Stimulated activated CD8-positive, alpha-beta memory T cell treated with anti-CD3 and anti-CD28 coated beads, Interleukin-15, amount 100 ng/mL, for 4 hours (primary cell): ENCODE measurements at places on chromosomes 5 and 9.

GRCh38 chr9:125355601-125356000 lies 94.0 kb downstream of the GAPVD1 start:
- DNase-seq = no peak

GRCh38 chr5:124297826-124298225 lies 448.6 kb downstream of the ZNF608 start:
- no peak for DNase-seq

GRCh38 chr5:88827997-88828396 lies 55.0 kb downstream of the MEF2C start:
- no peak for DNase-seq

- no peak for DNase-seq
These were observed 75.0 kb upstream of the IL6ST start for GRCh38 chr5:56069652-56070226.

GRCh38 chr5:26329562-26330189 lies 708.7 kb downstream of the CDH9 start:
- DNase-seq = no peak

GRCh38 chr9:5892456-5893133 lies 1.9 kb downstream of the MLANA start:
- DNase-seq = no peak

DNA sequence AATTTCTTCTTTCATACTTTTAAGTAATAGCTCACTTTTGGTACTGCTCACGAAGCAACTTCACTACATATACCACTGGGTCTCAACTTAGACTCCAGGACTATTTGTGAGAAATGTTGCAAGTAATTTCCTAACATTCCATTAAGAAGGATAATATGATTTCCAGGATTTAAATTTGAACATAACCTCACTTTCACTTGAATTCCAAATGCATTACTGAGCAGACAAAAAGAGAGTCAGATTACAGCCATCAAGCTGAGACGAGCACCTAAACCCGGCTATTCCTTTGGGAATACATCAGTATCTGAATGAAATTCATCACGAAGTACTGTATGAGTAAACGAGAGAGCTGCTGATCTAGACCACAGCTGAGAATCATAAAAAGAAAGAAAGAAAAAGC lies 47.3 kb downstream of the LIFR start:
- DNase-seq = no peak

GRCh38 chr5:79850316-79850822 lies 140.7 kb downstream of the MTX3 start:
- DNase-seq = no peak

DNA sequence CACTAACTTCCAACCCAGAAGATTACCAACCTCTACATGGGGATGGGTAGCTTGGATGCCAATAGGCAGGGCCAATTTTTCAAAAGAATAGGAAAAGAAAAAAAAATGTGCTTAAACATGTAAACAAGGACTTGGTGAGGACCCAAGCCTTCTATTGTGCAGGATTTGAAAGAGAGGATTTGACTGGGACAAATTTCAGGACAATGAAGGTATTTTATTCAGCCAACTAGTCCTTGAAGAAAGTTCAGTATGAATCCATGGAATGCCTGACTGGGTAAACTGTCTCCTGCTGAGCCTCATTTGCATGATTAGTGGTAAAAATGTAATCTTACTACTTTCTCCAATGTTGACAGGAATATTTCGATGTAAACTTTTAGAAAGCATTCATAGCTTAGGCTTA lies 192.5 kb upstream of the RORB start:
- DNase-seq = no peak

GRCh38 chr5:77280036-77280435 lies 69.6 kb downstream of the PDE8B start:
- DNase-seq = no peak

DNA sequence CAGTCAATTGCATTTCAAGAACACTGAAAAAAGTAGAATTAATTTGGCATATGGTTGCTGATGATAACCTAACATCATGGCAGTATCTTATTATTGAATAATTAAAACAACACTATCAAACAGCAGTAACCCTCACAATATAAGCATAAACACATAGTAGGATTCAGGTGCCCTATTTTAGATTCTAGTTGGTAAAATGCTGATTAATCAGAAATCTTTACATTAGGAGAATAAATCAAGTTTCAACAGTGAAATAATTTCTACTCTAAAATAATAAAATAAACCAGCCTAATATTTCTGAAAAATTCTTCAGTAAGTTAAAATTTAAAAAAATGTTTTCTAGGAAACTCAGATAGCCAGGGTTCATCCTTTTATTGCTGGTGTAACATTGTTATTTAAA lies 76.4 kb upstream of the NUDT12 start:
- DNase-seq = no peak

- no peak for DNase-seq
These were observed 9.3 kb upstream of the TRPC7 start for GRCh38 chr5:136374638-136375037.

- no peak for DNase-seq
These were observed 329.9 kb upstream of the ITGA1 start for GRCh38 chr5:52457810-52458209.

DNA sequence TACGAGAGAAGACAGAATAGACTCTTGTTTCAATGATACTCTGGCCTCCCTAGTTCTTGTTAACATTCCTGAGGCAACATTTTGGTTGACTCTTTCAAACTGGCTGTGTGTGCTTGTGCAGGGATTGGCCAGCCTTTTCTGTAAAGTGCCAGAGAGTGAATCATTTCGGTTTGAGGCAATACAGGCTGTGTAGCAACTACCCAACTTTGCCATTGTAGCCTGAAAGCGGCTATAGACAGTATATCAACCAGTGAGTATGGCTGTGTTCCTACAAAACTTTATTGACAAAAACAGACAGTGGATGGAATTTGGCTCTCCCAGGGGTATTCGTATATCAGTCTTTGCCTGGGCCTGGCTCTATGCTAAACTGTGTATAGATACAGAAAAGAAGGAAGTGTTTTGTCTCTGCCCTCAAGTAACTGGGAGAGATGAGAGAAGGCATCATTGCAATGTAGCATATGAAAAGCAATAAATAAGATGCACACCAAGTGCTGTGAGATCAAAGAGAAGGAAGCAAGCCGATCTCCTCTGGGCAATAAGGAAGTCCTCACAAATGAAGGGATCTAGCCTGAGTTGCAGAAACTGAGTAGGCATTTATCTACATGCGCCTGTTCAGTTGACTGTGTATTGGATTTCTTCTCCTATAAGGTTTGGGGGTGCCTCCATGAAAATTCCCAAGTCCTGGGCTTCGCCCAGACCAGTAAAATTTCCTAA lies 568.0 kb upstream of the KLF4 start:
- DNase-seq = no peak

- DNase-seq = no peak
These were observed 147.6 kb downstream of the SV2C start for GRCh38 chr5:76230711-76231285.

GRCh38 chr5:127011153-127011552 lies 19.2 kb downstream of the MARCHF3 start:
- no peak for DNase-seq

- no peak for DNase-seq
These were observed 247.1 kb downstream of the SYK start for GRCh38 chr9:91048749-91049148.

DNA sequence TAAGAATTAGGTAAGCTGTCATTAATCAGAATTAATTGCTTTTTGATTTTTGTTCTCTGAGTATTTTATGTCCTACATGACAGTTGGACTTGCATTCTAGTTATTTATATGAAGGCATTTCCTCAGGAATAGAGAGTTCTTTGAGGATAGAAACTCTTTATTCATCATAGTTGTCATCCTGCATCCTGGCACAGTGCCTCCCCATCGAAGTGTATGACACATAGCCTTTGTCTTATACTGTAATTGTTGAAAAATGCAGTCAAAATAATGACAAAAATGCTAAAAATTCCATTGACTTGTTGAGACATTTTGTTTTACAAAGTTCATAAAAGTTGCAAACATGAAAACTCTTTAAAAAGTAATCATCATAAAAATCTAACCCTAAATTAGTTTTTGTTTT lies 36.5 kb downstream of the CFAP95 start:
- no peak for DNase-seq

- no peak for DNase-seq
These were observed 234.2 kb downstream of the SYK start for GRCh38 chr9:91035825-91036208.

GRCh38 chr5:179769271-179769670 lies 24.5 kb upstream of the LTC4S start:
- DNase-seq = no peak

DNA sequence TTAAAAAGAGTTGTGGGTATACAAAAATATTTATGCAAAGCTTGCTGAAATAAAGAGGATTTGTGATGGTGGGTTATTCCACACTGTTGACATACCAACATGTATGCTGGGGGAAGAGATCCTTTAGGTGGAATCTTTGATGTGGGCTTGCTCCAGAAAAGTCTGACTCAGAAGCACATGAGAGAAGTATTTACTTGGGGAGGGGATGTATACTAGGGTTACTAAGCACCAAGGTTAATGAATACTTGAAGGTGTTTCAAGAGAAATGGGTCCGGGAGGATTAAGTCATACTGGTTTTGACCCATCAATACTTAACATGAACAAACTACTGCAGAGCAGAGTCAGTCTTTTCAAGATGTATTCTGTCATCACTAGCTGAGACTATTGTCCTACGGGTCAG lies 316.4 kb upstream of the GRIN3A start:
- no peak for DNase-seq

GRCh38 chr9:11868795-11869194 lies 824.4 kb upstream of the TYRP1 start:
- no peak for DNase-seq

- DNase-seq = no peak
These were observed 18.4 kb downstream of the ZNF346 start for GRCh38 chr5:177040814-177041420.

- DNase-seq = no peak
These were observed 112.6 kb upstream of the CCDC112 start for GRCh38 chr5:115409094-115409493.
